ENCODE measurements at places on chromosomes 2 and 18. TPM values are rescaled to one million over a fixed set of nuclear protein-coding genes. Genes with fewer than 3 reads are reported as not detected.

Gene ABCG8
- total RNA-seq: not detected

Gene IL1R1
- total RNA-seq: 0.17 TPM

Gene CNDP1
- 0.27 TPM for total RNA-seq

Gene TDRD15
- not detected for total RNA-seq

Gene TUBA3E
- total RNA-seq: not detected

Gene PAIP2B
- 15.6 TPM for total RNA-seq

Gene SLC4A5
- 8.2 TPM for total RNA-seq

Gene SATB2
- 20.8 TPM for total RNA-seq
